ENCODE measurements at places on chromosomes 13 and 19. TPM values are rescaled to one million over a fixed set of nuclear protein-coding genes. Genes with fewer than 3 reads are reported as not detected.

The LILRA1 gene
- not detected for total RNA-seq

- no peak for DNase-seq
Measured at GRCh38 chr13:110665491-110666254, 40.2 kb downstream of the CARS2 start.

The NLRP11 gene
- total RNA-seq: not detected

GRCh38 chr19:45492627-45493470, 4.0 kb downstream of the RTN2 start:
- DNase-seq: no peak

The ZMYM5 gene
- 9.2 TPM for total RNA-seq

DNA sequence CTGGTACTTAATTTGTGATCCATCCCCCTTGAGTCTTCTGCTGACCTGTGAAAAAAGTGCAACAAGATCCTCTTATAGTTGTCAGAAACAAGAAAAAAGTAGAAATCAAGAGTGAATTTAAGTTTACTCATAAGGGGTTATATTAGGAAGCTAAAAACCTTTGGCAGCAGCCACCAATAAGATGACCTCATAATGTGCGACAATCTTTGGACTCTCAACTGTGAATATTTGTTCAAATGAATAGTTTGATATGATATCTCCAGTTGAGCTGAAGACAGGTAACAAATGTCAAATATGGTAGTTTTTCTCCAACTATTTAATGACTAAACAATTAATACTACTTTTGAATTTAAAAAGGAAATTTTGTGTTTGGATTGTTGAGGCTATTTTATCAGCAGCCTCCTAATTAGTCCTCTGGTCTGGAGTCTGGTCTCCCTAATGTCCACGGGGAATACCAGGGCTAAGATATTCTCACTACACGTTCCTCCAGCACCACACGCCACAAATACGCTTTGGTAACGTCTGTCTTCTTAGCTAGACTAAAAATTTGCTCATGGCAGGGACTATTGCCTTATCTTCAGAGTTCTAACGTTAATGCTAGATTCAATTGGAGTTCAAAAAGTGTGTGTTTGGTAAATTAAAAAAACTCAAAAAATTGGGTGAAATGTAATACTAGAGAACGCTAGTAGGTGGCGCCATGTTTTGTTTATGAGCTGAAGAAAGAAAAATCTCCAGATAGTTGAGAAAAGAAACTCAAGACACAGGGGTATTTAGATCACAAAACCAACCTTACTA, 51.0 kb upstream of the PDX1 start:
- no peak for DNase-seq

- no peak for DNase-seq
Measured at GRCh38 chr19:48230555-48231129, 25.1 kb downstream of the CARD8 start.

DNA sequence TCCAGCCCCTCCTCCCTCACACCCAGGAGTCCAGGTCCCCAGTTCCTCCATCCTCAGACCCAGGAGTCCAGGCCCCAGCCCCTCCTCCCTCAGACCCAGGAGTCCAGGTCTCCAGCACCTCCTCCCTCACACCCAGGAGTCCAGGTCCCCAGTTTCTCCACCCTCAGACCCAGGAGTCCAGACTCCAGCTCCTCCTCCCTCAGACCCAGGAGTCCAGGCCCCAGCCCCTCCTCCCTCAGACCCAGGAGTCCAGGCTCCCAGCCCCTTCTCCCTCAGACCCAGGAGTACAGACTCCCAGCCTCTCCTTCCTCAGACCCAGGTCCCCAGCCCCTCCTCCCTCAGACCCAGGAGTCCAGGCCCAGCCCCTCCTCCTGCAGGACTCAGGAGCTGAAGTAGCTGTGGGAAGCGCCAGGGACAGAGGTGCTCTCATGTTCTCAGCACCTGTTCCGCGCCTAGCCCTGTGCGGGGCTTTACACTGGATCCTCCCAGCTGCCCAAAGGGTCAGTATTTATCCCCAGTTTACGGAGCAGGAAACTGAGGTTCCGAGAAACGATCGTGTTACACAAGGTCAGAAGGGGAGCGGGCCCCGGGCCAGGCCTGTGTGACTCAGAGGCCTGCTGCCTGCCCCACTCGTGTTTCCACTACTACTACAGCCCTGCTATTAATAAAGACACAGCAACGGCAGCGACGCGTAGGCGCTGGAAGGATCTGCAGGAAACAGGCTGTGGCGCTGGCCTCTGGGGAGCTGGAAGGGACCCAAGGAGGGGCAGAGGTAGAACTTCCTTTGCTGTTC, 1.7 kb upstream of the SBK3 start:
- no peak for DNase-seq

- DNase-seq: no peak
Measured at GRCh38 chr19:33647146-33647545, 25.4 kb downstream of the CHST8 start.

The KLK10 gene
- 104 TPM for total RNA-seq

DNA sequence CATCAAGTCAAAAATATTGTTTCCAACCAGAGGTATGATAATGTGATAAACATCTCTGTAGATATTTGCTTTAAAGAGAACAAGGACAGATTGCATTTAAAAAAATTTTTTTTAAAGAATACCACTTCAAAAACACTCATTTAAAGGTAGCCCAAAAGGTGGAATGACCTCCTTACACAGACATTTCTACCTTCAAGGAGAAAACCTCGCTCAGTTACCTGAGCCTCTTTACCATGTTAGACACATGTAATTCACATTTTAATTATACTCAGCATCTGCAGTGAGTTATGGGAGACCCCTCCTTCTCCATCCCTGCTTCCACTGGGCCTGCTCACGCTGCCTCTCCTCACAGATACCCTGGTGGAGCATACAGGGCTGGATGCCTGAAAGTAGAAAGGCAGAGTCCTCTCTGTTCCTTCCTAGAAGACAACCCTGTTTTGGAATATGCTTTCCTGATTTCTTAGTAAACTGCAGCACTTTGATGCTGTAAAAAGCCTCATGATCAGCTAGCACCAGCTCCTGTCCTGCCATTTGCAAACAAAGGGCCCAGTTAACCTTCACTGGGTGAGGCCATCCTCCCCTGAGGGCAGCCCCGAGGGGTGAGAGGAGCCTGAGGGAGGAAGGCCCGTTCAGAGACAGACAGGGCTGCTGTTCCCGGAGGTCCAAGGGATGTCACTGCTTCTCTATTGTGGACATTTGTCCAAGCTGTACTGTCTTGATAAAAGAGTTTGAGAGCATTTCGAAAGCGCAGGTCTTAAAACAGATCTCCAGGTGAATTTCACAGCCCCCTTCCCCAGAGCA, 117.8 kb downstream of the IRS2 start:
- no peak for DNase-seq

GRCh38 chr13:45132369-45133064, 12.2 kb downstream of the GTF2F2 start:
- DNase-seq: no peak

The WASF3 gene
- 5.7 TPM for total RNA-seq

The LRRC4B gene
- total RNA-seq: not detected

The NDUFS7 gene
- total RNA-seq: 81.3 TPM

The CABP5 gene
- not detected for total RNA-seq

DNA sequence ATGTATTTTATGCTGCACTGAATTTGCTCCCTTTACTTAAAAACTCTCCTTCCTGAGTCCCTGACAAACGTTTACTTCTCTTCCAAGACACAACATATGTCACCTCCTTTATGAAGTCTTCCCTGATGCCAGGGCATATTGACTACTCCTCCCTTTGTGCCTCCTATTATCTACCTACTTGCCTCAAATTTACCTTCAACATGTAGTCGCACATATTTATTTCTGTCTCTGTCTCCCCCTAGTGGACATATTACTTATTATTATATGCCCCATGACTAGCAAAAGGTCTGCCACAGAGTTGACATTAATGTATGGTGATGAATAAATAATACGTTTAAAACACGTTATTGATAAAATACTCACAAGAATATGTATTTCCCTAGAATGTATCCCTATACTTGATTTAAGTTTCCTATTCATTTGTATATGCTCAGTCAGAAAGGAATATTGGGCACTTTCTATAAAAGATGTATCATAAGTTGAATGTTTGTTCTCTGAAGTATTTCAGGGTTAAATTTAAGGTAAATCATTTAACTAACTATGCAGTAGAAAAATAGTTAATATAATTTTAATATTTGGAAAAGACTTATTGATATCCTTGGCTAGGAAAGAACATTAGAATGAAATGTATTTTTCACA, 250.3 kb upstream of the ATXN8OS start:
- peak; percentile 11 for DNase-seq

GRCh38 chr13:43057653-43058317, 34.4 kb downstream of the DNAJC15 start:
- DNase-seq: no peak

GRCh38 chr19:52269338-52270261, at the start of gene ZNF766:
TSS of gene ZNF766 (plus strand) at chr19:52269587. CDS start at chr19:52269614, 27 bp downstream.
- DNase-seq: peak; percentile 67

DNA sequence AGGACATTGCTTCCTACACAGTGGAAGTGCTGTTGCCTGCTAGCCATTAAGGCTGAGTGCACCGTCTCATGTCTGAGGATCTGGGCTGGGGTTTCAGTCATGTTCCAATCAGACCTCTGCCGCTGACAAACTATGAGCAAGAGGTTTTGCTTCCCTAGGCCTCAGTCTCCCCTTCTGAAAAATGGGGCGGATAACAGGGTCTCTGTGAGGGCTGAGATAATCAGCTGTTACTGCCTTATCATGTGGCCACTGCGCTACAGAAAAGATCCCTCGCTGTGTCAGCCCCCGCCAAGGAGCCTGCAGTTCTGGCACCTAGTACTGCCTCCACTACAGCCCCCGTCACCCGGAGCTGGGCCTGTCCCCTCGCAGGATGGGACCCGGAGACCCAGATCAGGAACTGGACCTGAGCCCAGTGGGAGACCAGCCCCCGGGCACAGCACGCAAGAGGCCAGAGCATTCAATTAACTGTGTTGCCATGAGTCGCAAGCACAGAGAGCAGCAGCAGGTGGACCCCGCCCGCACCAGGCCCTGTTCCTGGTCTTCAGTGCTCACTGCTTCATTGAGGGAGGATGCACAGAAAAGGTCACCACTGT, 3.0 kb upstream of the PNKP start:
- DNase-seq: no peak

The DLL3 gene
- total RNA-seq: 2.0 TPM

GRCh38 chr19:58203814-58204475, 21.1 kb downstream of the ZNF274 start:
- no peak for DNase-seq

GRCh38 chr19:45278087-45278486, 27.0 kb downstream of the MARK4 start:
- DNase-seq: no peak

DNA sequence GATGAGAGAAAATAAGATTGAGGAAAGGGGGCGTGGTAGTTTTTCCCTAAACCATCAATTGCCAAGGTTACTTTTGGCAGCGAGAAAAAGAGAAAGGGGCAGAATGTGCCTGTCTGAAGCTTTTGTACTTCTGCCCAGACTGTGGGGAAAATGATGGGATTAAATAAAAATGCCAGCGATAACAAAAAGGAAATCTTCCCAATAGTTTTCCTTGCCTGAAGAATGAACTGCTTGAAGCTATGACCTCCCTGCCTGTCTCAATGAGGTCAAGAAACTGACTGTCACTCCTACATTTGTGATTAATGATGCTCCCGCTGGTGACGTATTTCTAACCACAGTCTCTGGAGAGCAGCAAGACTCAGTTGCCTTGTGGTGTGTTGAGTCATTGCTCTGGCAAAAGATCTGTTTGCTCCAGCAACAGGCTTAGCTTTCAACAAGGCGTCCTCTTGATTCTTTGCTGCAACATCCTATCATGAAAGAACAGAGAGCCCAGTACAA, 1051.5 kb downstream of the DIAPH3 start:
- DNase-seq: peak; percentile 49

GRCh38 chr19:7263521-7263920, 30.7 kb downstream of the INSR start:
- DNase-seq: no peak

DNA sequence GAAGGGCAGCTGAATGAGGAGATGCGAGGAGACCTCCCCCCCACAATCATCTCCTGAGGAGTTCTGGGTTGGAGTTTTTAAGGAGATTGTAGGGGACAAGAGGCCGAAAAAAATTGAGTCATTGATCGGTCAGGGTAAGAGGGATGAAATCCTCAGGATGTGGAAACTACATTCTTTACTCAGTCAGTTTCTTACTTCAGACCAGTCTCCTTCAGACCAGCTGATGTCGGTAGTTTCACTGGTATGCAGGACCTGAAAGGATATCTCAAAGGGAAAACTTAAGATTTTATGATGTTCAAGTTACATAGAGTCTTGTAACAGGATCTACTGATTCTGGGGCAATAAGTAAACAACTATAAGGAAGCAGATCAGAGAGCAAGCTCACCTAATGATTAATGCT, 51.7 kb upstream of the RFXAP start:
- no peak for DNase-seq

- DNase-seq: peak; percentile 75
Measured at GRCh38 chr19:49339301-49340068, 4.3 kb downstream of the CD37 start.

DNA sequence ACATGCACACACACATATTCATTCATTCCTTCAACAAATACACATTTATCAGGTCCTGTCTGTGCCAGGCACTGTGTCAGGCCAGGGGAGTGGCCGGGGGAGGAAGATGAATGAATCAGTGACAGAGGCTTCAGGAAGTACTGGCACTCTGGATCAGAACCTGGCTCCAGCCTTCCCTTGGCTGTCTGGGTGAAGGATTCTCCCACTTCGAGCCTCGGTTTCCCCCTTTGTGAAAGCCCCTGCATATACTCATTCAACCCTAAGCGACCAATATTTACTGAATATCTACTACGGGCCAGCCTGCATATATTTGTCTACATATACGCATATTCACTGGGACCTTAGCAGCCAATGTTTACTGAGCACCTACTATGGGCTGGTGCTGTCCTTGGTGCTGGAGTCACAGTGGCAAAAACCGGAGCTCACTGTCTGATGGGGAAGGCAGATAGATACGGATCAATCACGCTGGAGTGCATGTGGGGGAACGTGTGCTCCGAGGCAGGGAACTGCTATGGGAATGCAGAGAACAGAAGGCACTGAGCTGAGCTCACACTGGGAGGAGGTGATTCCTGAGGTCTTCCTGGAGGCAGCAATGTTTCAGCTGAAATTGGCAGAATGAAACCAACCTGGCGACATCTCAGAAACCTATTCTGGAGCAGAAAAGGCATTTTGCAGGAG, 636 bp upstream of the ZNF579 start:
- no peak for DNase-seq

DNA sequence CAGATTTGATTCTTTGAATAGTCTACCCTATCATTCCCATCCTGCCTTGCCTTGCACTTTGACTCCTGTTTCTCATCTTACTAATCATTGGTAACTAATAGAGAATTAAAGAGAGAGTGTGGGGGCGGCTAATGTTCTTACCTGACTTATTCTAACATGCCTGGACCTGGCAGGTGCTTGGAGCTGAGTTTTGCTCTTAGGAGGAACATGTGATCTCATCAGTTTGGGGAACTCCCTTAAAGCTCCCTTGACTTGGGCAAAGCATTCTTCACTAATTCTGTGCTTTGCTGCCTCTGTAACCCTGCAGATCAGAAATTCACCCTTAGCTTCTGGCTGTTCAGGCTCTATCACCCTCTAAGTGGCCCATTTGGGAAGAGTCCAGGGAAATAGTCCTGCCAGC, 861.1 kb downstream of the GPC5 start:
- peak; percentile 19 for DNase-seq
